NCI-H1417 (cell line): ENCODE measurements at places on chromosomes 12 and 14.

- DNase-seq: no peak
Observed at GRCh38 chr14:21924479-21924878, 250.9 kb upstream of the OR4E1 start.

DNA sequence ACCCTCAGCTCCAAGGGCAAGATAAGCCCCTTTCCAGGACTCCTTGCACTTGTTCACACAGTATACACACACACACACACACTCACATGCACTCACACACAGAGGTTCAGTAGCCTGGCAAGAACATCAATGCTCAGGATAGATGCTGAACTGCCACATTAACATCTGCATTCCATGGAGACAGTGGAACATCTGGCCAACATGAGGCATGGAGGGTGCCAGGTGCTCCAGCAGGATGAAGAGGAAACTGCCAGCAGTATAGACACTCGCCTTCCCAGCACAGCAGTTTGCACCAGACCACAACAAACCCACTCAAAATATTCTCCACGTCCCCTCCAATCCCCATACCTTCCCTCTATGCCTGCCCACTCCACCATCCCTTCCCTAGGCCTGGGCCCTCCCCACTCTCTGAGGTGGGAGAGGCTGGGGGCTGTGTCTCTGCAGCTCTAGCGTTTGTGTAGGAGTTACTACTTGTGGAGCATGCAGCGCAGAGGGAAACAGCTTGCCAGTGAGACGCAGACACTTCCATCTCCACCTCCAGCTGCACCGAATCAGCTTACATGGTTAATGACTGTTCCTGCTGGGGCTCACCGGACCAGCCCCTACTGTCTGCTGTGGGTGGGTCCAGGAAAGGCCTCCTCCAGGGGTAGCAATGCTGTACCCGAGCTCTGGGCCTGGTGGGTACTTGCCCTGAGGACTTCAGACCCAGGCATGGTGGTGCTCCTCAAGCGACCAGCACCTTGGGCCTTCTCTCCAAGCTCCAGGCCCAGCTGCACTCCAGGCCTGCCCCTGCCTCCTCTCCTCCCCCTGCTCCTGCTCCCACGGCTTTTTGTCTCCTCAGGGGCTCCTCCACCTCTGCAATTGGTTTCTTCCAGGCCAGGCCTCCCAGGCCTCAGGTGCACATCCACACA, 18.6 kb upstream of the PLEKHG3 start:
- no peak for DNase-seq

DNA sequence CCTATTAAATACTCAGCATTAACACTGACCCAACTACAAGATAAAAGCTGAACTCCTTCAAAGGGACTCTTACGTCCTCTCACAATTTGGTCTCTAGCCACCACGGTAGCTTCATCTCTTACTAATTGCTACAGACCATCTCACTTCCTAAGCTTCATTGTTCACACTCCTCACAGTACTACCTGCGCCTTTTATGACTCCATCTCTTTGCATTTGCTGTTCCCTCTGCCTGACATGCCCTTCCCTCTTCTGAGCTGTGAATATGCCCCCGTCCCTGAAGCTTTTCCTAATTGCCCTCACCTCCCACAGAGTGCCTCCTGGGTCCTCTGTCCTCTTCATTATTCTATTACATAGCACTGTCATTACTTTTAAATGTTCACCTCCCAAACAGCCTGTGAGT, 2.5 kb downstream of the EEA1 start:
- DNase-seq: no peak

GRCh38 chr12:99128246-99128802, 483.2 kb downstream of the APAF1 start:
- no peak for DNase-seq

DNA sequence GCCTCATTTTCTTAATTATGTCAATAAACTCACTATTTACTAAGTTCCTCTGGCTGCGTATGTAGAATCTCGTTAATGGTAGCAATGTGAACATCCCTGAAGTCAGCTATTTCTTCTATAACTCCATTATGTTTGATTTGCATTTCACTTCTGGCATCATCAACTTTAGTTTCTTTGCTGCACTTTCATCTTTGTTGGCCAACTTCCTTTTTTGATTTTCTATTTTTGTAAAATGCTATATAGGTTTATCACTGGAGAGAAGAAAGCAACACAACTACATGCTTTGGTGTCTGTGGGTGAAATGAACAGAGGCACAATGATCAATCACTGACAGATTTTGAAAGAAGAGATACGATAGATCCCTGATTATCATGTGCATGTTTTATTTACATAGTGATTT, 58.5 kb upstream of the ATF7IP start:
- DNase-seq: no peak

GRCh38 chr12:127588249-127588648, 678.7 kb upstream of the TMEM132C start:
- no peak for DNase-seq

GRCh38 chr12:24356240-24356804, 406.9 kb upstream of the SOX5 start:
- DNase-seq: no peak

DNA sequence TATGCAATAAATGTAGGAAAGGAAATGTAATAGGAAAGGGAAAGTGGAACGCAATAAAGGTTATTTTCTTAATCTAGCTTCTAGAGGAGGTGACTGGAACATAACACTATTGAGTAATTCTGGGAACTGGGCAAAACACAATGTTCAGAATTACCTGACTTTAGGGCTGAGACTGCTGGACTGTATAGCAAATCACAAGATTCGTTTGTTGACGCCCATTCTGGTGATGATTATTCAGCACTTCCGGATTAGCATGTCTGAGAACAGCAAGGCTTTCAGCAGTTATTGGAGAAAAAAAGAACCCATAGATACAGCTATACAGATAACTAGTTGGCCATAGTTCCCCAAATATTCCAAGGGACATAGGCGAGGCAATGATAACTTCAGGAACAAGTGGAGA, 2.3 kb upstream of the KLRD1 start:
- DNase-seq: no peak

- no peak for DNase-seq
Observed at GRCh38 chr12:78096909-78097597, 266.4 kb downstream of the NAV3 start.

DNA sequence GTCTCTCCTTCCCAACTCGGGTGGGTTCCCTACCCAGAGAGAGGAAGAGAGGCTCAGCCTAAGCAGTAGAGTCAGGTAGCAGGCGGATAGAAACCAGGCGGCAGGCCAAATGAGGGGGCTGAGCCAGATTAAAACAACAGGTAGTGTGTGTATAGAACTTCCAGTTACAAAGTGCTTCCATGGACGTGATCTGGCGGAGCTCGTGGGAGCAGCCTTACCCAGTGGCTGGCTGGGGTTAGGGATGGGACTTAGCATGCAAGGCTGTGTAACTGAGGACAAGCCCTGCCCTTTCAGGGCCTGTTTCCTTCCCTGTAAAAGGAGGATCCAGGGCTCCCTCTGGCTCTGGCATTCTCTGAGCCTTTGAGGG, 8.3 kb downstream of the KRT80 start:
- peak; percentile 66 for DNase-seq

- no peak for DNase-seq
Observed at GRCh38 chr14:61503167-61503801, 181.9 kb downstream of the PRKCH start.

- no peak for DNase-seq
Observed at GRCh38 chr12:85949253-85949652, 75.2 kb downstream of the NTS start.

DNA sequence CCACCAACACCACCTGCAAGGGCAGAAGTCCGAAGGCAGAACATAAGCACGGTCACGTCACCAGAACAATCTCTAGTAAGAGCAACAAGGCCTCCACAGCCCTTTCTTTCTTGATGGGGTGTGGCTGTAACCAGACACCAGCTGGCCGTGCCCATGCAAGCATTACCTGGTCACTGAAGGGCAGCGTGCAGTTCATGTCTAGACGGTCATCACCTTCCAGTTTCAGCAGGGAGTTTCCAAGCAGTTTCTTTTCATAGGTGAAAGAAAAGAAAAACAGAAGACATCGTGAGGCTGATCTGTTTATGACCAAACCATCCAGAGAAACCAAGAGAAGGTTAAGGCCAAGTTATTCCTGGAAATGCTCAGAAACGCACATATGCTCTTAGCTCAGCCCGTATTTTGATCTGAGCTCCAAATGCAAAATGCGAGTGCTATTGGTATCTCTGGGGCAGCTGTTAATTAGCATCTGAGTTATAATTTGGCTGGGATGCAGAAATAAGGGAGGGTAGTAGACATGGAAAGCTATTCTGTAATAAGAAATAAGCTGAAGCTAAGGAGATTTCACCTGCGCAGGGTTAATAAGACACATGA, 42.5 kb downstream of the PRKAB1 start:
- no peak for DNase-seq

- no peak for DNase-seq
Observed at GRCh38 chr12:107368586-107368985, 275.2 kb upstream of the CRY1 start.

DNA sequence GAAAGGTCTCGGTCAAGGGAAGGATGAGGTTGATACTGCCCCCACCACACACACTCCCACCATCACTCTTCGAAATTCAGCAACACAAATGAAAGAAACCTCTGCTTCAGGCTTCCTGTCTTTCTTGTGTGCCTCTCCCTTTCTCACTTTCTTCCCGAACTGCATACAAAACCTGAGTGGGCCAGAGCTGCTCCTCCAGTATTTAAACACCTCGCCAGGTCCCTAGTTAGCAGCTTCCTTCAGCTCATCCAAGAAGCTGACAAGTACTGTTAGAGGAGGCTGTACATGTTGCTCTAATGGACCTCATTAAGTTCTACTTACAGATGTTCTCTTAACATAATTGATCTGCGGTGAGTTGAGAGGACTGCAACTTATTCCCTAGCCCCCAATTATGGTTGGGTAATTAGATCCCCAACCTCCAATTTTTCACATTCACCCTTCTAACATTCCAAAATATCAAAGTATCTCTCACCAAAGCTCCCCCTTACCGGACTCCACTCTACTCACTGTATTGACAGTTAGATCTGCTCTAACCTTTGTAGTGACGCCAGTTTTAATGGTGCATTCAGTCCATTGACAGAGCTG, 4.1 kb upstream of the LMO3 start:
- DNase-seq: peak; percentile 94

DNA sequence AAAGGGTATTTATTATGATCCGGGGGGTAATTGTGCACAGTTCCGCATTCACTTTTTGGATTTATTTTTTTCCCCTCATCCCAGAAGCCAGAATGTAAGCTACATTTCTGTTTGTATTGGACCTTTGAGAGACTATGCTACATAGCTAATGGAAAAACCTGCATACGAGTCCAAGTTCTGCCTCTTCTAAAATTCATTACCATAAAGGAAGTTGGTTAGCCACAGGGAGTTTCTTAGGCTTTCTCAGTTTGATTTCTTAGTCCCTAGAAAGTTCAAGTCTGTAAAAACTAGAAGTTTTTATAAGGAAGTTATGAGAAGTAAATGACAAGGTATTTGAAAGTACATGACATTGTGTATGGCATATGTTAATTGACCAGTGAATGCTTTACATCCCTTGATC, 138.7 kb downstream of the PDE3A start:
- no peak for DNase-seq

DNA sequence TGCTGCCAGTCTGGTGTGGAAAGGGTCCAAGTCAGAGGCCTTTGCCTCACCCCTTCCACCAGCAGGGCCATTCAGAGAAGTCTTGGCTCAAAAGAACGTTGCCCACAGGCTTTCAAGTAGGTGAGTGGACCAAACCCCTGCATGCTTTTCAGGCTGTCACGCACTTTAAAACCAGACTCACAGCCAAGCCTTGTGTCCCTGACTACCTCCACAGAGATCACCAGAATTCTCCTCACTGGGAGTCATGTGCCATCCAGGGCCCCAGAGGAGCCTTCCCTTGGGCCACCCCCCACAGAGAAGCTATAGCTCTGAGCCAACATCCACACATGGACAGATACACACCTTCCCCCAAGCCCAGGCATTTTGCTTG, 283.1 kb downstream of the DPF3 start:
- no peak for DNase-seq

GRCh38 chr12:82872088-82872487, 185.4 kb downstream of the TMTC2 start:
- DNase-seq: no peak

- no peak for DNase-seq
Observed at GRCh38 chr12:52455821-52456220, 3.9 kb upstream of the KRT6B start.

- DNase-seq: no peak
Observed at GRCh38 chr14:50977863-50978528, 33.7 kb upstream of the PYGL start.

- no peak for DNase-seq
Observed at GRCh38 chr14:77084985-77085384, 13.1 kb upstream of the CIPC start.

GRCh38 chr12:22808860-22809259, 183.9 kb downstream of the ETNK1 start:
- no peak for DNase-seq

- no peak for DNase-seq
Observed at GRCh38 chr14:53002576-53002975, 51.7 kb upstream of the FERMT2 start.

GRCh38 chr14:74472601-74473000, 20.5 kb downstream of the NPC2 start:
- DNase-seq: no peak

DNA sequence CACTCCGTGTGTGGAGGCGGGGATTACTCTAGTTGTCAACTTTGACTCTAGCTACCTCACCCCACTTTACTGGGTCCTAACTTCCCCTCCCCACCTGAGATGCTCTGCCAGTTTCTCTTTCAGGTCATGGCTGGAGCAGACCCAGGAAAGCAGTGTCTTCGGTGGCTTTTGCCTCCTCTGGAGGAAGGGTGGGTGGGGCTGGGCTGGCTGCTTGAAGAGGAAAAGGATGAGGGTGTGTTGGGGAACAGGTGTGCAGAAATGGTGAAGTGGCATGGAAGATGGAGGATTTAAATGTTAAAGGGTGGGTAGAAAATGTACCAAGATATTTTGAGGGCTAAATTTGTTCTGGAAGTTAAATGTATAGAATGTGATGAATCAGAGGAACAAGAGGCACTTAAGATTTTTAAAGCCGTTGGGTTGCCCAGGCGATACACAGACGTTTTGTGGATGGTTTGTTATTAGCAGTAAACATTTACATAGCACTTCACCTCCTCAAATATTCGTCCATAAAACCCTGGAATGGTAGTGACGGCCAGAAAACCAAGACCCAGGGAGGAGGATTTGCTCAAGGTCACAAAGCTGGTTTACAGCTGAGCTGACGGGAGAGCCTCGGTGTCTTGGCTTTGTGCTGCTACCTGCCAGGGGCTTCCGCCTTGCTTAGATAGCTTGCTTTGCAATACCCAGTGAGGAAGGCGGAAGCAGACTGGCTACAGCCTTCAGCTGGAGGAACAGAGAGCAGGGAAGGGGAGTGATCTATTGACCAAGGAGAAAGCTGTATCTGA, 72.2 kb upstream of the PRMT8 start:
- DNase-seq: peak; percentile 50
